ENCODE measurements at places on chromosomes 1 and 21. TPM values are rescaled to one million over a fixed set of nuclear protein-coding genes. Genes with fewer than 3 reads are reported as not detected.

GRCh38 chr1:211133393-211133835, 534 bp downstream of the KCNH1 start:
- no peak for DNase-seq

DNA sequence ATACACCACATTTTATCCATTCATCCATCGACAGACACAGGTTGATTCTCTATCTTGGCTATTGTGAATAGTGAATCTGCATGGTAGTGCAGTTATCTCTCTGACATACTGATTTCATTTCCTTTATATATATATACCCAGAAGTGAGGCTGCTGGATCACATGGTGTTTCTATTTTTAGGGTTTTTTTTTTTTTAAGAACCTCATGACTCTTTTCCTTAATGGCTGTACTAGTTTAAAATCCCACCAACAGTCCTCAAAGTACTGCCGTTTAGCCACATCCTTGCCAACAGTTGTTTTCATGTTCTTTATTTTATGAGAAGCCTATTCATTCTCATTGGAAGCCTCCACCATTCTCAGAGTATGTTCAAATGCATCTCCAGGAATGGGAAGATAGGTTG, 258.7 kb upstream of the SNX7 start:
- DNase-seq: no peak

DNA sequence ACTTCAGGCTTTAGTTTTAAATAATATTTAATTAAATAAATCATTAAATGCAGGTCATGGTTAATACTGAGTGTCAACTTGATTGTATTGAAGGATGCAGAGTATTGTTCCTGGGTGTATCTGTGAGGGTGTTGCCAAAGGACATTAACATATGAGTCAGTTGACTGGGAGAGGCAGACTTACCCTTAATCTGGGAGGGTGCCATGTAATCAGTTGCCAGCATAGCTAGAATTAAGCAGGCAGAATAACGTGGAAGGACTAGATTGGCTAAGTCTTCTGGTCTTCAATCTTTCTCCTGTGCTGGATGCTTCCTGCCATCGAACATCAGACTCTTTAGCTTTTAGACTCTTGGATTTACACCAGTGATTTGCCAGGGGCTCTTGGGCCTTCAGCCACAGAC, 85.3 kb downstream of the MAP3K21 start:
- DNase-seq: no peak

GRCh38 chr1:54398963-54399528, 7.1 kb downstream of the SSBP3 start:
- no peak for DNase-seq

DNA sequence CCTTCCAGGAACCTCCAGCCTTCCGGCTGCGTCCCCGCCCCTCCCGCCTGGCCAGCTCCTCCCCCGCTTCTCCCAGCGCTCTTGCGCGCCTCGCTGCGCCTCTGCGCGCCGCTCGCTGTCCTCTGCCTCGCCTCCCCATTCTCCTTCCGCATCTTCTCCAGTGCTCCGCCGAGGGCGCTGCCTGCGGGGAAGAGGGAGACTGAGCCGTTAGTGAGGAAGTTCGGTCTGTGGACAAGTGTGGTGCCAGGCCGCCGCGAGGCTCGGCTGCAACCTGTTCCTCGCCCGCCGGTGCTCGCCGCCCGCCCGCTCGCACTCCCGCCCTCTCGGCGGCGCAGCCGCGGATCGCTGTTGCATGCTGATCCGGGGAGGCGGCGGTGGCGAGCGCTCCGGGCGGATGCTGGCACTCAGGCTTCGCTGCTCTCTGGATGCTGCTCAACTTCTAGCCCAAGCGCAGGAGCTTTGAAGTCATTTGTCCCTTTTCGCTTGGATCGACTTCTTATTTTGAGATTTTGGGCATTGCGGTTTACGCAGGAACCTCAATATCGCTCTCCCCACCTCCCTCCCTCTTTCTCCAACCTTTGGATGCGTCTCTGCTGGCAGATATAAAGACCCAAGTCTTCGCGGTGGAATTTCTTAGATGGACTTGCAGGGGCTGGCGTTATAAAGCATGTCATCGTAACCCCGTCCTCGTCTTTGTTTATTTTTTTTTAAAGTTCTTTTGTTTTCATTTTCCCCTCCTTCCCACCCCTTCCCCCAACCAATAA, 614 bp upstream of the CACNA1E start:
- no peak for DNase-seq

GRCh38 chr1:37032660-37033354, 1.5 kb downstream of the GRIK3 start:
- no peak for DNase-seq

GRCh38 chr1:213613549-213613948, 374.2 kb upstream of the PROX1 start:
- no peak for DNase-seq

DNA sequence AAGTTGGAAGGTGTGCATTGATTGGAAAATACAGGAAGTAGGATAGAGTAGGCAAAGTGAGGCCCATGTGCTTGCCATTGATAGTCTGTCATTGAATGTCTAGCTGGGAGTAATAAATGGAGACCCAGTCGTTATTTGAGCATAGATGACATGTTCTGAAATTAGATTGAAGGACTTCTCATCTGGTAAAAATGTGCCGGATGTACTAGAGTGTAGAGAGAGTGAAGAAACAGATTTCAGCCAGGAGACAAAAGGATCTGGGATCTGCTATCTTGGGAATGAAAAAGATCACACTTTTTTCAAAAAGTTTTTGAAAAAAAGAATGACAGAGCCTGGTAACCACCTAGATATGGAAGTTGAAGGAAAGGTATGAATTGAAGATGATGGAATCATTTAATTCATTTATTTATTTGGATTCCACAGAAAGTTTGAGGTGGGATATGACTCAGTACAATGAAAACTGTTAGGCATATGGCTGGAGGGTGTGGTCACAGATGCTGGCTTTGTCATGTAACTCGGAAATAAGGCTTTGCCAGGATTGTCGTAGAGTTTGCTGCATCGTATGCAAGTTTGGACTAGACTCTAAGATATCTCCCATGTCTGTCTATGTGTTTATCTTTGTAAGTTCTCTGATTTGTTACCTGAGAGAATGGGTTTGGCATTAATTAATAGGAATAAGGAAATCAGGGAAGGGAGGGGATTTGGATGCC, 137.1 kb downstream of the PBX1 start:
- no peak for DNase-seq

DNA sequence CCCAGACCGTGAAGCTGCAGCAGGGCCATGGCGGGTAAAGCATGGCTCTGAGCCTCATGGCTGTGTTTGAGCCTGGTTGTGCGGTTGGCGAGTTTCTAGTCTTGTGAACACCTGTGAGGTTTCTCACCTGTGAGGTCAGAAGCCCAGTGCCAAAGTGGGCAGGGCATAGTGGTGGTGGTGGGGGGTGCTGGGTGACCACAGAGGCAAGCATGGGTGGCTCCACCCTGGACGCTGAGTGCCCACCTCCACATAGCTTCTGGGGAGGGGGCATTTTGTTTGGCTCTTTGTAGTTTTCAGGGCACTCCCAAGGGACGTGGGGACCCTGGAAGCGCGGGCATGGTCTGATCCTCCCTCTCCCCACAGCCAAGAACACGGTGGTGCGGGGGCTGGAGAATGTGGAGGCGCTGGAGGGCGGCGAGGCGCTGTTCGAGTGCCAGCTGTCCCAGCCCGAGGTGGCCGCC, 91.1 kb downstream of the TRIM11 start:
- DNase-seq: no peak

DNA sequence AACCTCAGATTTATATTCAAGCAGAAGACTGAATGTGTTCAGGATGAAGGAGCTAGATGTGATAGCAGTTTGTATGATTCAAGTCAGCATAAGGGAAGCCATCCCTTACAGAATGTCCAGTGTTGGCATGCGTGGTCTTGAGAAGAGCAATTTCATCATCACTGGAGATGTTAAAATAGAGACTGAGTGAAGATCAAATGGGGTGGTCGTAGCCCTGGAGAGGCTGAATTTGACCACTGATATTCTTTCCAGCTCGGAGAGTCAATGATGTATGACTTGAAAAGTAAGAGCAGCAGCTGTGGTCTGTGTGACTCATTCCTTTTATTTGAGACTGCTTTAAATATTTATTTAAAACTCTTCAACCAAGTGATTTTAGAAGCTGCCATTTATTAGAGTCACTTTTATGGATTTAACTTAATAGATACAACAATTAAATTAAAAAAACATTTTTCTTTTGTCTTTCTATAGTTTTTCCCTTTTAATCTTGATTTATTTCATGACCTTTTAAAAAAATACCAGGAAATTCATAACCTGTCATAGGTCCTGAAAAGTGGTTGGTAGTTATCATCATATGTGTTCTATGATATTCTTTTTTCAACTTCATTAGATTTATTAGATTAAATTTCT, 15.5 kb downstream of the FMN2 start:
- no peak for DNase-seq

Gene LAMC2
- 0.54 TPM for total RNA-seq

Gene LGR6
- 99.0 TPM for total RNA-seq

Gene CD1B
- total RNA-seq: not detected

Gene AADACL4
- total RNA-seq: not detected

Data from thoracic aorta (tissue), 2 donors.